ENCODE measurements at places on chromosomes 16 and 17.

- peak; percentile 17 for DNase-seq
Measured at GRCh38 chr17:76710863-76711611, at the start of gene MXRA7. MXRA7 (minus strand) TSS chr17:76710965; CDS start chr17:76710946, 19 bp downstream.

DNA sequence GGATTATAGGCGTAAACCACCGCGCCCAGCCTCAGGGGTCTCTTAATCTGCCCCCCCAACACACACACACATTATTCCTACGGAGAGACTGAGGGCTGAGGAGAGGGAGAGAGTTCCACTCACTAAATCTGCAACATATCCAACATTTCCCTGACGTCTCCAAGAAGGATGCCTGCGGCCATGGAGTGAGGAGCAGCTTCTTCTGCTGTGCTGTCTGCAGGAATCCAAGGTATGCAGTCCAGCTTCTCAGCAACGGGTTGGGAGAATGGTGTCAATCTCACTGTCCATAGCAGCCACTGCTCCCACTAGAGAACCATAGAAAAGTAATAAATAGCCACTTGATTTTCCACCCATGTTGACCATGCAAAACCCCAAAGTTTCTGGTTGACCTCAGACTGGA, 5.1 kb upstream of the PLXDC1 start:
- DNase-seq = no peak

GRCh38 chr17:50187394-50187725, 14.1 kb downstream of the COL1A1 start:
- no peak for DNase-seq

GRCh38 chr16:75394941-75395340, 38.4 kb downstream of the CFDP1 start:
- no peak for DNase-seq

- no peak for DNase-seq
Measured at GRCh38 chr16:87420026-87421002, 28.2 kb downstream of the MAP1LC3B start.

DNA sequence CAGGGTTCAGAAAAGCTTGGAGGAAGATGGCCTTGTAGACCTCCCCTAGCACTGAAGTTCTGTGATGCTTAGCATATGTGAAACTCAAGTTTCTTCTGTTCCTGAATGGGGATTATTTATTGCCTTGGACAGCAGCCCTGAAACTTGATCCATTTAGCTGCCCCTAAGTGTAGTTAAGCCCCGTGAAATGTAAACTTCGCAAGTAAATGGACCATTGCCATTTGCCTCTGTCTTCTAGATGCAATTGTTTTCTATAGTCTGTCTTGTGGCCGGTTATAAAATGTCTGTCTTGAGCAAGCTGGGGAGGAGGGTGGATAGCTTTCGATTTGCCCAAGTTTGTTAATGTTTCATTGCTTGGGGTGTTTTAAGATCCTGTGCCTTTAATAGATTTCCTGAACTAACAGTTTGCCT, 261.8 kb downstream of the CDH13 start:
- no peak for DNase-seq

DNA sequence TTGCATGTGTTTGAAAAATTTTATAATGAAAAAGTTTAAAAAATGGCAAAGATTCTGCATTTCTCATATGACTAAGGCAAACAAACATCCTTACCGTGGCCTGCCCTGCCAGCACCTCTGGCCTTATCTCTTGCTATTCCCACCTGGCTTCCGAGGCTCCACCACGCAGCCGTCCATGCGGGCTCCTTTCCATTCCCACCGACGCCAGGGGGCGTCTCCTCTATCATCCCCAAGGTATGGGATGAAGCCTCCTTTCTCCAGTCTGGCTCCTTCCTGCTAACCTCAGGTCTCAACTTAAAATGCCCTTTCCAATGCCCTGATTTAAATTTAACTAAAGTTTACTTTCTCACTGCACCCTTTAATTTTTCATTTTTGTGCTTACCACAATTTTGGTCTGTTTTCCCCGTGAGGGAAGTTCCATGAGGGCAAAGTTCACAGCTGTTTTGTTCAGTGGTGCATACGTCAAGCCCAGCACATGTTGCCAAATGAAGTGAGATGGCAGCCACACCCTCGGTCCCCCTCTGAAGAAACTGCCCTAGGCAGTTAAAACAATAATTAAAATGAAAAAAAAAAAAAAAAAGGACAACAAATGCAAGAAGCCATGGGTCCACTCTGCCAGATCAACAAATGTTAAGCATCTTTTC, 13.3 kb upstream of the SDK2 start:
- no peak for DNase-seq

GRCh38 chr17:64061178-64061898, 40.9 kb upstream of the ICAM2 start:
- DNase-seq = no peak
